ENCODE measurements at places on chromosomes 3 and 15.

DNA sequence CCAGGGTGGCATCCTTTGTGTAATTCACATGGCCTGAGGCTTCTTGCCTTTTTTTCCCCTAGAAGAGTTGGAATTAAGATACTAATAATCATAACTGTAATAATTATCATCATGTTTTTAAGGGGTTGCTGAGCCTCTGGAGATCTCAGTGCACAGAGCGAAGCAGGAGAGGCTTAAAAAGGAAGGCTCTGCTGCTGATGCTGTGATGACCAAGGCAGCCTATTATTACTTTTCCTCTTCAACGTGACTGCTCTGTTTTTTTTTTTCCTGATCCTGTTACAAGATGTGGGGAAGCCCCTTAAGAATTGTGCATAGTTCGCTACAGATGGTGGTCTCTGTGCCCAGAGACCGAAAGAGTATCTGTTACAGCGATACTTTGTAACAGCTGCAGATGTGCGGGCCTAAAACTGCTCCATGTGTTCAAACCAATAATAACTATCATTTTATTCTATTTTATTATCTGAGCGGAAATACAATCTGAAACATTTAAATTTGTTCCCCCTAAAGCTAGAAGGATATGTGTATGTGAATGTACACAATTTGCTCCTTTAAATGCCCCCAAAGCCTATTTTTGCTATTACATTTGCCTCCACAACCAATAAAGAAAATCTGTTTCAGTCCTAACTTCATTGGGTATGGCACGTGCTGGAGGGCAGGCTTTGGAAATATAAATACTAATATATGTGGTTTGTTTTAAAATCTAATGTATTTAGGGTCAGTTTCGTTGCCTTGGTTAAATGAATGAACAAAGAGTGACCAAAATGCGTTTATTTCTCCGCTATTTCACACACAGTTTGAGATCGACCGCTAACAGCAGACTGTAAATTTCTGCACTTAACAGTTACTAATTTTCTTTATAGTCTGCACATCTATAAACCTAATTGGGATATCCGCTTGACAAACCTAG, 4.6 kb downstream of the SHOX2 start:
- DNase-seq, result no peak

- no peak for DNase-seq
These were observed 50.6 kb downstream of the KBTBD8 start for GRCh38 chr3:67048715-67049074.

GRCh38 chr15:83110381-83110780, 2.9 kb downstream of the TM6SF1 start:
- no peak for DNase-seq

- no peak for DNase-seq
These were observed at the start of gene CATSPER2 for GRCh38 chr15:43648649-43649429. Gene CATSPER2 (minus strand): TSS chr15:43648844. CDS start chr15:43648061, 783 bp downstream.

DNA sequence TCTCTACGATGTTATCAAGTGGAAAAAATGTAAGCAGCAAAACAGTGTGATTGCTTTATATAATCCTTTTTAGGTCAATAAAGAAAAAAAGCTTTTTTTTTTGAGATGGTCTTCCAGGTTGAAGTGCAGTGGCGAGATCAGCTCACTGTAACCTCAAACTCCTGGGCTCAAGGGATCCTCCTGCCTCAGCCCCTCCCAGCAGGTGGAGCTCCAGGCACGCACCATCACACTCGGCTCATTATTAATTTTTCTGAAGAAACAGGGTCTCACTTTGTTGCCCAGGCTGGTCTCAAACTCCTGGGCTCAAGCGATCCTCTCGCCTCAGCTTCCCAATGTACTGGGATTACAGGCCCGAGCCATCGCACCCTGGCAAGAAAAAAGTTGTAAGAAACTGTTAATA, 17.3 kb downstream of the RNF168 start:
- DNase-seq, result no peak

DNA sequence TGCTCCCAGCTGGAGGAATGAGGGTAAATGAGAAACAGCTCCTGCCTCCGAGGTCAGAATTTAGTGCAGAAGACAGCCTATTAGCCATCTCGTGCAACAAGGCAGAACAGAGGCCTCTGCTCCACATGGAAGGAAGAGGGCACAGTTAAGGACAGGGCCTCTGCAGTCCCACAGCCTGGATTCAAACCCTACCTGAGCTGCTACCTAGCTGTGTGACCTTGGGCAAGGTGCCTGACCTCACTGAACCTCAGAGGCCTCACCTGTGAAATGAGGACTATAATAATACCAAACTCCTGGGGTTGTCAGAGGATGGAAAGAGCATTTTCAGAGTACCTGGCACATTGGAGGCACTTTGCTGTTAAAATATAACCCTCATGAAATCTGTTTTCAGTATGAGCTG, 285.7 kb upstream of the CTNNB1 start:
- no peak for DNase-seq

GRCh38 chr15:58324533-58324932, 107.3 kb upstream of the LIPC start:
- no peak for DNase-seq

DNA sequence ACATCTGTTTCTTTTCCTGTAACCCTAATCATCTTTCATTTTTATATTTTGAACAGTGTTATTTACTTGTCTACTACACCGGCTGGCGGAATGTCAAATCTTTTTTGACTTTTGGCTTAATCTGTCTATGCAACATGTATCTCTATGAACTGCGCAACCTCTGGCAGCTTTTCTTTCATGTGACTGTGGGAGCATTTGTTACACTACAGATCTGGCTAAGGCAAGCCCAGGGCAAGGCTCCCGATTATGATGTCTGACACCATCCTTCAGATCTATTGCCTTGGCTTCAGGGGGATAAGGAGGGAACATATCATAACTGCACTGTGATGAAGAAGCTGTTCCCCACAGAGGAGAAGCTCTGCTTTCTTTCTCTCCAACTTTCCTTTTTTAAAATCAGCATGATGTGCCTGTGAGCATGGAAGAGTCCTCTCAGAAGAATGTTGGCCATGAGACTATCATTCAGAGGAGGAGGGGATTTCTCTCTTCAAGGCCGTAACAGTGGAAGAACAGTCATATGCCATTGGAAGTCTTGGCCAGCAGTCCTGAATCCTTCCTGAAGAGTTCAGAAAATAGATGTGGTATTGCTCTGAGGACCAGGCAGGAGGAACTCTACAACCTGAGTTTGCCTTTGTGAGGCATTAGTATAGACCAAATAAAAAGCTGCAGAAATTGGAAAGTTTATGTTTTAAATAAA, 69.9 kb downstream of the SEC22A start:
- DNase-seq, result no peak
